ENCODE measurements at places on chromosomes 4 and X.

GRCh38 chrX:9745417-9746115 is 20.1 kb downstream of the GPR143 start:
- no peak for DNase-seq

DNA sequence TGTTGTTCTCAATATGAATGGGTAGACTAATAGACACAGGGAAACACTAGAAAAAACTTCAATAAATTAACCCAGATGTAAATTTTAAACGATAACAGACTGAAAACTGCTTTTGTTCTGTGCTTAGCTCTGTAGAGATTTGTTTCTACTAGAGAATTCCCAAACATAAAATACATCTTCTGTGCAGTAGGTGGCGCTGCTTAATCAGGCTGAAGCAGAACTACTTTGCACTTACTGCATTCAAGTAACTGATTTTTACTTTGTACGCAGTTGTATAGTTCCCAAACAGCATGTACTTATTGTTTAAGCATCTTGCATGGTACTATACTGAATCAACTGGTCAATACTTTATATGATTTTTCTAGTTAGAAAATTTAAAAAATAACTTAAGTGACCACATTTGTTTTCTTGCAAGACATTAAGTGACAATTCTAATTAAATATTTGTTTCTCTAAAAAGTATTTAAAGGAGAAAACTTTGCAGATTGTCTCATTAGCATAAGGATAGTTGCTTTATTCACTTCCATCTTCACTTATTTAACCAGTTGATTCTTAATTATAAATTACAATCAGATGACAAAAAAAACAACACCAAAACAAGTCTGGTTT is 490.6 kb downstream of the IL15 start:
- peak; percentile 67 for DNase-seq

GRCh38 chr4:184762100-184762499 is 28.2 kb upstream of the CENPU start:
- no peak for DNase-seq

DNA sequence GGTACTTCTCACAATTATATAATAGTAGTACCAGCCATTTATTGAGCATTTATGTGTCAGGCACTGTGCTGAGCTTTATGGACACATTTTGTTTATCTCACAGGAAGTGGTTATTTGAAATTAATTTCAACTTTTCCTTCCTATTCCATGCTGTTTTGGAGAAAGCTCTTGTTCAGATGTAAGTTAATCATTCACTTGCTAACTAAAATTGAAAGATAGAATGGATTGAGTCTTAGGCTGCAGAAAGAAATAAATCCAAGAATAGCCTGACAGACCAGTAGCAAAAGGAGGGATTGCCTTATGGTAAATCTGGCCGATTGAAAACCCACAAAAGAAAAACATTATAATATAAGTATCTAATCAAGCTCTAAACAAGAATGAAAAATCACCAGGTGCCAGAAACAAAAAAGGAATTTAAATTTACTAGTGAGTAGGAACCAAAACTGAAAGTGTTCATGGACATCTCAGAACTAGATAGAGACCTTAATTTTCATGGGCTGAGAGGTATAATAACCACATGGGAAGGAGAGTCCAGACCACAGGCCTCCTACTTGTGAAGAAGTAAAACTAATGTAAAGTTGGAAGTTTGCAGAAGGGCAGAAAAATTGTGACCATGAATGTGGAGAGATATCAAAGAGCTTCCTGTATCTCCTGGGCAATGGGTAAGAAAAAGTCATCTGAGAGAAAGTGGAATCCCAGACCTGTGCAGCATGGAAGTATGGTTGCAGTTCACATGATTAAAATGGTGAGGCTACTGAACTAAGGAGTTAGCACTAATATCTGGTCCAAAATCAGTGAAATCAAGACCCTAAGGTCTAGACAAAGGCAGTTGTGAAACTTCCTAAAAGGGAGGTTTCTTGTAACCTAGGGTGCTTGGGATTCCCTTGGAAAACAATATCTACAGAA is 38.0 kb downstream of the RADX start:
- DNase-seq = no peak

GRCh38 chr4:70734168-70734954 is 12.6 kb downstream of the RUFY3 start:
- peak; percentile 79 for DNase-seq

DNA sequence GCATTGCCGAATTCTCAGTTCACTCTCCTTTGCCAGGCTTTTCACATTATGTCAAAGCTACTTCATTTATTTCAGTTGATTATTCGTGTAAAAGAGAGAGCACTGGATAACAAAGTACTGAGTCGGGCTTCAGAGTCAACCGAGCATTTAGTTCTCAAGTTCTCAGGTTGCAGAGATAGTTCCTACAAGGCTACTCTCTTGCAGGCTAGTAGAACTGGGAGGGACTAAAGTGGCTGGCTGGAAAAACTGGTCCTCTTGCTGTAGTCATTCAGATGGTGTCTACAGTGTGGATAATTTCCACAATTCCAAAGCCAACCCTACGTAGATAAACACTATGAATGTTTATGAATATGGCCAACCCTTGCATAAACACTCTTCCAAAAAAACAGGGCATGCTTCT is 4.6 kb upstream of the CCNG2 start:
- no peak for DNase-seq

- DNase-seq = no peak
Measured at GRCh38 chr4:4717692-4718091, 141.8 kb upstream of the MSX1 start.

DNA sequence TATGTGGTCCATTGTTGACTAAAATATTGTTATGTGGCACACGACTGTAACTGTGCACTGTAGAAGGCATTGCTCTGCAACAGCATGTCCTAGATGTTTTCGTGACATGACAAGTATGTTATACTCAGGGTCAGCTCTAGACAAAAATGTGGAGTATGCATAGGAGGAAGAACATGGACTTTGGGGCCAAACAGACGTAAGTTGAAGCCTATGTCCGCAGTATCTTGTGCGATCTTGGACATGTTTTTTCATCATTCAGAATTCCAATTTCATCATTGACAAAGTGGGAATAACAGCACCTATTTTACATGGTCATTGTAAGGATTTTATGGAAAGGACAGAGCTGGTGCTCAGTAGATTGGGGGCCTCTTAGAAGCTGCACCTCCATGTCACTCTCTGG is 27.7 kb upstream of the PROM1 start:
- DNase-seq = no peak

DNA sequence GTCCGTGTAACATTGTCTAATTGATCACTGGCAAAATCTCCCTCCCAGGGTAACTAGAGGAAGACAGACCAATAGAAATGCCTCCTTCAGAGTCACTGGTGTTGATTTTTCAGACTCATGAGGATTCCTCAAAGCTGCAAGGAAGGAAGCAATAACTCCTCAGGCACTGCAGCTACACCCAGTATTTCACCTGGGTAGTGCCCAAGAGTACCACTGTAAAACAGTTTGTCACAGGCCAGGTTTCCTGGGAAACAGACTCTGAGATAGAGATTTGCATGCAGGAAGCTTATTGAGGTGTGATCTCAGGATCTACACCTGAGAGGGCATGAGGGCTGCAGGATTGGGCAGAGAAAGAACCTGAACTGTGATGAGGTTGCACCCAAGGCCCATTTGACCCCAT is 240.7 kb upstream of the ATP6AP2 start:
- no peak for DNase-seq

DNA sequence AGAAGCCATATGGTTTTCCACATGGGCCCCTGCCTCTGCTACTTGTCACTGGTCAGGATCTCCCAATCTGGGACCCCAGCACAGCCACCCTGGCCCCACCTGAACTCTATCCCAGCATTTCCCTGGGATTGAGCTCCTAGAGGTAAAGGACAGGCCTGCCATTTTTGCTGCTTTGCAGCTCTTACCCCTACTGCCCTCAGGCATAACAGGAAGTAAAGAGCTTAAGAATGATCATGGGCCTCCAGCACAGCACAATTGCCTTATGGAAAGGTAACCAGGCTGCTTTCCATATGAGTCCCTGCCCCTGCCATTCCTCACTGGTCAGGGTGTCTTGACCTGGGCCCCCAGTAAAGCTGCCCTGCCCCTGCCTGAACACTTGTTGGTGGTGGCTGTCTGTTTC is 254.9 kb upstream of the ZCCHC13 start:
- DNase-seq = no peak

GRCh38 chr4:6520051-6520636 is 47.7 kb upstream of the PPP2R2C start:
- DNase-seq = no peak

GRCh38 chr4:4985844-4986243 is 33.4 kb downstream of the CYTL1 start:
- DNase-seq = no peak

- DNase-seq = no peak
Measured at GRCh38 chr4:108533245-108533844, 87.0 kb upstream of the RPL34 start.
